ENCODE measurements at places on chromosomes 5 and 9. TPM values are rescaled to one million over a fixed set of nuclear protein-coding genes. Genes with fewer than 3 reads are reported as not detected.
A peak's percentile ranks its signal among the peaks of the same experiment; 100 is the strongest.

GRCh38 chr5:11700391-11700790, 203.9 kb downstream of the CTNND2 start:
- no peak for DNase-seq

Gene IARS1
- polyA plus RNA-seq, result 69.4 TPM

- DNase-seq, result no peak
Observed at GRCh38 chr5:79803007-79803406, 113.4 kb downstream of the CMYA5 start.

DNA sequence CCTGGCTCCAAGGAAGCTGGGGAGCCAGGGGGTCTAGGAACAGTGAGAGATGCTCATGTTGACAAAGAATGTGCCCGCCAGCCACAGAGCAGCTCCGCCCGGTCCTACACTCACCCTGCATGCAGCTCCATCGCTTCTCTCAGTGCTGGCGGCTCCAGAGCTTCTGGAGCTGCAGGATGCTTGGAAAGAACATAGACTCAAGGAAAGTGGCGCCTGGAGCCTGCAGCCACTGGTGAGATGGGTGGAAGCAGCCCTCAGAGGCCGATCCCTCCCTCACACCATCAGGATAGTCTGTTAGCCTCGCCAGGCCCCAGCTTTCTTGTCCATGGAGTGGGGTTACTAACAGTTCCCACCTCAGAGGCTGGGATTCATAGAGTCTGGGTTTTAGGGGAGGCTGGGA, 26.4 kb upstream of the SLC6A19 start:
- DNase-seq, result no peak

- no peak for DNase-seq
Observed at GRCh38 chr5:8730194-8730593, 815.7 kb downstream of the SEMA5A start.

Gene RAB3C
- not detected for polyA plus RNA-seq

- DNase-seq, result no peak
Observed at GRCh38 chr5:132315529-132316067, 21.4 kb downstream of the SLC22A4 start.

GRCh38 chr5:54524704-54525103, 7.1 kb downstream of the SNX18 start:
- no peak for DNase-seq

DNA sequence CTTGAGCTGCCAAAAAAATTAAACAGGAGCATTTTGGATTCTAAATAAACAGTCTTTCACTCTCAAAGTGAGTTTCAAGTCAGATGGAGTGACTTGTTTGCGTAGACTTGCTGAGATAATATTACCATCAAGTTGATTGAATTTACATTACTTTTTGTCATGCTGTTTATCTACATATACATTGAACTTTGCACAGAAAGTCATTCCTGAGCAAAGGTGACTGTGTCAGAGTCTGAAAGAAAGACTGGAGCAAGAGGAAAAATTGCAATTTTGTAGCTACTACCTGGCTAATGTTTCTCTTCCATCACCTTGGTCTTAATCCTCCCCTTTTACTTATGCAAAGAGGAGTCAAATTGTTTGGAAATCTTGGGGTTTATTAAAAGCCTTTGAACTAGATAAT, 179.4 kb downstream of the PTTG1 start:
- DNase-seq, result no peak

DNA sequence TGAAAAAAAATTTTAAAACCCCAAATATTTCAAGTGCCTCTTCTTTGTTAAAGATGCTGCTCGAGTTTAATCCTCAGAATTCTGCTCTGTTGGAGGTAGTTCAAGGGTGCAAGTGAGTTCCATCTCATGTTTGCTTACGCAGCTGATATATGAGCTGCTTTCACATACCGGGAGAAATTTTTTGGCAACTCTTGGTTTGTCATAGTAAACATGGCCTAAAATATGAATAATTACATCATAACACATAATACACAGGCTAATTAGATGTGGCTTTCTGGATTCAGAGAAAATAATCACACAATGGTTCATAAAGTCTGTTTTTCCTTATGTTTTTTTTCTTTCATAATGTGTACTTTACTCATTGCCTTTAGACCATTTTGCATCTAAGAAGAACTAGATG, 1134.1 kb downstream of the PTPRD start:
- no peak for DNase-seq

DNA sequence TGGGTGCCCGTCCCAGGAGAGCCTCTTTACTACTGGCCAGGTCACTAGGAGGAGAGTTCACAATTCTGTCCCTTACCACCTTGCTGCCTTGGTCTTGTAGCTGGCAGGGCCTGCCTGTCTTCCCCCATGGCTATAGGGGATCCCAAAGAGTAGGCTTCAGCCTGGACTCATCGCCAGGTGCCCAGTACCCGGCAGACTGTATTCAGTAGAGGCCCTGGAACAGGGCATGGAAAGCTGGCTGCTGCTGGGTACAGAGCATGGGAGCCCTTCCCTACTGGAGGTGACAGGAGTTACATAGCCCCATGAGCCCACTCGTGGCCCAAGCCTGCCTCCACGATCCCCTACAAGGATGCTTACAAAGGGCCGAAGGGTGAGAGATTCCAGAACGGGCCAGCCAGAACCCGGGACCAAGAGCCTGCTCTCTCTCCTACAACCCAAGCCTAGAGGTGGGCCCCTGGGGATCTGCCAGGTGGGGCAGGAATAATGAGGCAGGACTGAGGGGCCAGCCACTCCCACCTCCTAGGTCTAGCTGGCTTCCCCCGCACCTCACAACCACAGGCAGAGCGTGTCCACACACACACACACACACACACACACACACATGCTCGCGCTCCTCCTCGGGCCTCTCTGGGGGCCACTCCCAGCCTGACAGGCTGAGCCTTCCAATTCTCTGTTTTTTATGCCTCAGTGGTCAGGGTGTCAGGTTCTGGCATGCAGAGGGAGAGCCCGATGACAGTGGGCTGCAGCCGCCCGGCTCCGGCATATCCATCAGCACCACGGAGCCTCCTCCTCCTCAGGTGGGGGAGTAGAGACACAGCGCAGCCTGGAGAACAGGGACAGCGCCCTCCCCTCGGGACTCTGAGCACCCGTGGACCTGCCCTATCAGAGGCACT, 186.0 kb downstream of the PAX5 start:
- no peak for DNase-seq

DNA sequence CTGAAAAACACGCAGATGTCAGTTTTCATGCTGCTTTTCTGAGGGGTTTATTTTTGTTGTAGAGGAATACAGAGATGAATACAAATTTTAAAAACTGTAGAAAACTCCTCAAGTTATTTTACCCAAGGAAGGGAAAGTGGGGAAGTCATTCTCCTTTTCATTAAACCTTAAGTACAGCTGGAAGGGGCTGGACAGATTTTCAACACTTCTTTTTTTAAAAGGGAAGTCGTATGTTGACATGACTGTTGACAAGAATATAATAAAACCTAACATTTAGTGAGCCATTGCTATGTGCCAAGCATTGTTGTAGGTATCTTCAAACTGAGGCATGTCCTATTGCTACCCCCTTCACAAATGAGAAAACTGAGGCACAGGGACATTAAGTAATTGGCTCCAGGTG, 235.7 kb upstream of the ELL2 start:
- DNase-seq, result no peak

- DNase-seq, result peak; percentile 100
Observed at GRCh38 chr9:78118742-78119473, 87.3 kb upstream of the GNAQ start.

DNA sequence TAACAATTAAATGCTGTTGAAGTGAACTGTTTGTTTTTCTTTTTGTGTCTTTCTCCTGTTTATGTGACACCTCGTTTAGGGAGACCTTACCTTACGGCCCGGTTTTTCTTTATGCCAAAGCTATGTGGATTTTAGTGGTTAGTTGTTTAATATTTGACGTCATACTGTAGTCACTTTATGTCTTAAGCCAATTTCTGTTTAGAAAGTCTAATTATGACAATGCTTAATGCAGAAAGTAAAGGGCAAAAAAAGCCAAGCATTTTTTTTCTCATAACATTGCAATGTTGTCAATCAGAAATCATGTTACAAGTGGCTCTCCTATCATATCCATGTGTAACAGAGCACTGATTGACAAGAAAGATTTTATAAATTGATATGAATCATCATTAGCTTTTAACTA, 442.5 kb upstream of the ARRDC3 start:
- no peak for DNase-seq

- DNase-seq, result no peak
Observed at GRCh38 chr5:121086671-121087070, 622.6 kb downstream of the PRR16 start.

GRCh38 chr9:37301042-37301853, 121.2 kb upstream of the GRHPR start:
- DNase-seq, result no peak

Gene AK3
- 17.5 TPM for polyA plus RNA-seq

DNA sequence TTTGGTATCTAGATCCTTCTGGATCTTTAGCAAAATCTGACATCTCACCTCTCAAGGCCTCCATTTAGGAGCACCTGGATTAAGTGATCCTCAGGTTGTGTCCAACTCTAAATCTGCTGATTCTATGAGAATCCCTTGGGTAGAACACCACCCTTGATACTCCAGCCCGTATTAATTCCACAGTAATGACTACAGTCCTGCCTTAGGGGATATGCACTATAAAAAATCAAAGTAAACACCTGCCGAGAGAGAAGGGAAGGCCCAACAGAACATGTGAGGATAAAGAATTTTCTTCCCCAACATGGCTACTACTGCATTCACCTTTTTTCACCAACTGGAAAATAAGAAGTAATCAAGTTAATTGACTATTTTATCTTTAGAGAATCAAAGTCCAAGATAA, 27.6 kb downstream of the DAP start:
- no peak for DNase-seq

Gene LHX2
- not detected for polyA plus RNA-seq

DNA sequence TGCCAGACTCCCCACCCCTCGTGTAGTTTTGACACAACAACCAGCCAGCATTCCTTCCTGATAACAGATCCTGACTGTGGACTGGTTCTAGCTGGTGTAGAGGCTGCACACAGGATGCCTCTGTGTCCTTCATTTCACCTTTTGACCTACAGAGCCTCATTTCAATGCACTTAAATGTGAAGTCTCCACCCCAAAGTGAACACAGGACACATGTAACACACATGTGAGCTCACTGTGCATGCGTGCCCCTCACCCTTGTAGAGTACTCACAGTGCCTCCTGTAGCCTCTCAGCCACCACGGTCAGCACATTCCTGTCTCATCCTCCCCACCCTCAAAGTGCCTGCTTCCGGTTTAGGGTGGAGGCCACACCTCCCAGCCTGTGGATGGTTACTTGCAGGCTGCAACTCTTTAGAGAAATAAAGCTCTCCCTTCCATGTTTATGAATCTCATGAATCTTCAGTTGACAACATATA, 11.6 kb upstream of the NKD2 start:
- DNase-seq, result no peak

Gene PLPP7
- not detected for polyA plus RNA-seq
